Hypothalamus (tissue), 51 donors: ENCODE measurements at places on chromosomes 12 and 14.

GRCh38 chr12:102753802-102754201, 163.2 kb downstream of the PAH start:
- DNase-seq, result no peak

DNA sequence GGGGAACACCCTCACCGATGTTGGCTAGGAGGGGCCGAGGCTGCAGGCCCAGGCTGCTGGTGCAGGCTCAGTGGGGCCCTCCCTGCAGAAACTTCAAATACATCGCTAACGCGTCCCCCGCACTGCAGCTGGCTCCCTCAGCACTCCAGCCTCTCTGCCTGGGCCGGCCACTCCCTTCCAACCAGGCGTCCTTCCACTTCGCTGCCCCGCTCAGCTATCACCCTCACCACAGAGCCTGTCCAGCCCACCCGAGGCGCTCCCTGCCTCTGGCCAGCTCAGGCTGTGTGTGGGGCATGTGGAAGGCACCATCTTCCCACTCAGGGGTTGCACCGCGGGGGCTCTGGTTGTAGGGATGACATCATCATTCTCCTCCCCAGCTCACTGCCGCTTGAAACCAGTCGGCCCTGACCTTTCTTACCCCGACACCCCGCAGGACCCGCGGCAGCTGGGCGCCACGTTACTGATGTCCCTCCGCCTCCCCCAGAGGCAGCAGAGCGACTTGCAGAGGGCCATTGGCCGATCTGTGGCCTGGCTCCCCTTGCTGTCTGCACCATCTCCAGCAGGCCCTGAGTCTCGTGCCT, 199.9 kb upstream of the RTL1 start:
- DNase-seq, result no peak

DNA sequence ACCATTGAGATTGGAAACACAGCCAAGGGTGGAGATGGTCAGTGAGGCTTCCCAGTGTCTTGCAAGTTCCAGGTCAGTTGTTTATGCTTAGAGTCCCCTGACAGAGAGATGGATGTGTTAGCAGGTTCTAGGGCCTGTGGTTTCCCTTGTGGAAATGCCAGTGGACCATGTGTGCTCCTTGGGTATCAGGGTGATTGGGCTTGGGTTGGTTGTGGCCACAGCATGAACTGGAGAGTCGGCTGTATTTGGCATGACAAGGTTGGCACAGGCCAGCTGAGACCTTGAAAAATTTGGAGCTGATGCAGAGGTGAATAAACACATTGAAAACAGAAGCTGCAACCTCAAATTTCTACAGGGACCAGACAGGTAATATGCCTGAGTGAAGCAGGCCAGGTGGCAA, 668.0 kb downstream of the DIO2 start:
- no peak for DNase-seq

- DNase-seq, result no peak
Observed at GRCh38 chr14:104075530-104076151, 9.9 kb upstream of the ASPG start.

- DNase-seq, result no peak
Observed at GRCh38 chr14:61565181-61565580, 130.1 kb upstream of the HIF1A start.

GRCh38 chr12:132623072-132623869, 4.7 kb downstream of the P2RX2 start:
- no peak for DNase-seq

DNA sequence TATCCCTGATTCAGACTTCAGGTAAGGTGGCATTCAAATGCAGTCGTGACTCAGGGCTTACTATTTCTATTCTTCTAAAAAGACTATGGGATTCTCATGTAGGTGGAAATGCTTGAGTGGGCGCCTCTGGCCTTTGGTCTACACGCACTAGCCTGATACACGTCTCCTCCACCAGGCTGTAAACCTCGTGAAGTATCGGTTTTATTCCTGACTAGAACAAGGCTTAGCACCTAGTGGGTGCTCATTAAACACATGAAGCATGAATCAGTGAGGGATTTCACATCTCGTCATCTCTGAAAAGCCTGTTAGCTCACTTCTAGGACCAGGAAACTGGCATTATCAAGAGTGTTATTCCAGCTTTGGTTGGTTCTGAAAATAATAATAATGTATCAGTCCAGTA, 17.7 kb upstream of the HNF1A start:
- DNase-seq, result no peak

DNA sequence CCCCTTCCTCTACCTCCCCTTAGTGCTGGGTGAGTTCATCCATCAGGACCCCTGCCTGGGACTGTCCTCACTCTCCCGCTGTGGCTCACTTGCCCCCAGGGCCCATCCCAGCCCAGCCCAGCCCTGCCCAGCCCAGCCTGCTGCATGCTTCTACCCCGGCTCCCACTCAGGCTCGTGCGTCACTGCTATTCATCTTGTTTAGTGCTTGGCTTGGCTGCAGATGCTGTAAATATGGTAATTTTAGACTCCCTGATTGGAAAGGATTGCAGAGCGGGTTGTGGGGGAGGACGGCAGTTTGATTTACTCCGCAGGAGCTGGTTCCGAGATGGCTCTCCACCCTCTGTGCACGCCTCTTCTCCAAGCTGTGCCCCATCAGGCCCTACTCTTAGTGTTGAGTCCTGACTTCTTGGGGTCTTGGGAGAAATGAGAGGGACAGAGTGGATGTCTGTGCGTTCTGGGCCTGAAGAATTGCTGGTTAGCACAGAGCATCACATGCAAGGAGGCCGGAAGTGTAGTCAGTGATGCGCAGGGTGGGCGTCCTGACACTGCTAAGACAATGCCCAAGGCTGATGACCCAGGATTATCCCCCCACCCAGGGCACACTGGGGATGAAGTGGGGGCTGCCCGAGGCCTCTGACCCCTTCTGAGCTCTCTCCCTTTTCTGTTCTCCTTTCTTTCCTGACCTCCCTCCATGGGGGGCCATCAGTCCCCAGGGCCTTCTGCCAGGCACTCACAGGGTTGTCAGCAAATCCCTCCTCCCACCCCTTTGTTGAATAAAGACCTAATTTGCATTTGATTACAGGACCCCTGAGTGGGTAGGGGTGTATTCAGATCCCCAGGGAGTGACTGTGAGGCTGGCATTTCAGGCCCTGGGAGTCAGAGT, 244.4 kb downstream of the ZFP36L1 start:
- peak; percentile 59 for DNase-seq

- no peak for DNase-seq
Observed at GRCh38 chr12:72035625-72036024, 97.0 kb downstream of the TPH2 start.

DNA sequence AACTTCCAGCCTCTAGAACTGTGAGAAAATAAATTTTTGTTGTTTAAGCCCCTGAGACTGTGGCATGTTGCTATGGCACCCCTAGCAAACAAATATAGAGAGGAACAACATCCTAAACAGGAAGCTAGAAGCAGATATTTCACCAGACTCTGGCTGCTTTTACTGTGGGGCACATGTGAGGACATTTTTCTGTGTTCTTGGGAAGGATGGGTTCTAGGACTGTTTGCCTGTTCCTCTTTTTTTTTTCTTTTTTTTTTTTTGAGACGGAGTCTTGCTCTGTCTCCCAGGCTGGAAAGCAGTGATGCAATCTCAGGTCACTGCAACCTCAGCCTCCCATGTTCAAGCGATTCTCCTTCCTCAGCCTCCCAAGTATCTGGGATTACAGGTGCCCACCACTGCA, 4.2 kb upstream of the HRK start:
- DNase-seq, result no peak

- no peak for DNase-seq
Observed at GRCh38 chr12:101927999-101928398, 50.6 kb downstream of the DRAM1 start.

- no peak for DNase-seq
Observed at GRCh38 chr12:16348435-16349130, 1.1 kb downstream of the MGST1 start.

GRCh38 chr14:20578784-20579502, 8.9 kb downstream of the RNASE11 start:
- DNase-seq, result no peak

DNA sequence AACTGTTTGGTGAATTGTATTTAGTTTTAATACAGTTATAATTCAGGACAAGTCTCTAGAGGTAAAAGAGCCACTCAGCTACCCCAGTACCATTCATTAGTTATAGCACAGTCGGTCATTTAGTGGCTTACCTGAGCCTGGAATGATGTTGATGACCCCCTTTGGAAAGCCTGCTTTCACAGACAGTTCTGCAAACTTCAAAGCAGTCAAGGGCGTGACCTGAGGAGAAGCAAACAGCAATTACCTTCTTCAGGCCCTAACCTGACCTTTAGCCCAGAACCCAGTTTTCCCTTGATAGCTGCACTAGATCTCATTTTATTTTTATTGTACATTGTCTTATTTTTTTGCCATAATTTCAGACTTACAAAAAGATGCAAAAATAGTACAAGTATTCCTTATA, 43.8 kb downstream of the ALDH1L2 start:
- DNase-seq, result no peak

DNA sequence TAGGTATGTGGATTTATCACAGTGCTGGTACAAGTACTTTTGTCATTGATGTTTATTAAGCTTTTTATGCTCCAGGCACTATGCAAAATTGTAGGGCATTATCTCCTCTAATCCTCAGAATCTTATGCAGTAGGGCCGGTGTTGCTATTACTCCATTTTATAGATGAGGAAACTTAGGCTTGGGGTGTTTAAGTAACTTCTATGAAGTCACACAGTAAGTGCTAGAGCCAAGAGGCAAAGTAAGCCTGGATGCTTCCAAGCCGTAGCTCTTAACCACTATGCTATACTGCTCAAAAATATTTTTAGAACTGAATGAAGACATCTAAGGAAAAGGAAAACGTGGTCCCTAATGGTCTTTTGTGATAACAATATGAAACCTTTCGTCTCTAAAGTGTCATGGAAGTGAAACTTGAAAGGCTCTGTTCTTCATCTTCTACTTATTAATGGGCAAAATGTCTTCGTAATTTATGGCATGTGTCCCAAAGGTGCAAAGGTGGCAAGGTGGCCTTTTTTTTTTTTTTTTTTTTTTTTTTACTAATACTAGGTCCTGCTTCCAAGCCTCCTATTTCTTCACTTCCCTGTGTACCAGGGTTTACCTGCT, 85.2 kb downstream of the ETV6 start:
- DNase-seq, result no peak

DNA sequence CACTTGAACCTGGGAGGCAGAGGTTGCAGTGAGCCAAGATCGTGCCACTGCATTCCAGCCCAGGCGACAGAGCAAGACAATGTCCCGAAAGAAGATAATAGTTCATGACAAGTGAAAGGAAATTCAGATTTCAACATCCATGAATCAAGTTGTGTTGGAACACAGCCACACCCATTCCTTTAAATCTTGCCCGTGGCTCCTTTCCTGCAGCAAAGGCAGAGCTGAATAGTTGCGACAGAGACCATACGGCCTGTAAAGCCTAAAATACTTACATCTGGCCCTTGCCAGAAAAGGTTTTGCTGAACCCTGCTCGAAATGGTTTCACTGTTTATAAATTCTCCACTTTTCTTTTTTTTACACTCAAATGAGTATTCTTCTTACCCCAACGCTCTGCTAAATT, 17.7 kb upstream of the ITPK1 start:
- no peak for DNase-seq

DNA sequence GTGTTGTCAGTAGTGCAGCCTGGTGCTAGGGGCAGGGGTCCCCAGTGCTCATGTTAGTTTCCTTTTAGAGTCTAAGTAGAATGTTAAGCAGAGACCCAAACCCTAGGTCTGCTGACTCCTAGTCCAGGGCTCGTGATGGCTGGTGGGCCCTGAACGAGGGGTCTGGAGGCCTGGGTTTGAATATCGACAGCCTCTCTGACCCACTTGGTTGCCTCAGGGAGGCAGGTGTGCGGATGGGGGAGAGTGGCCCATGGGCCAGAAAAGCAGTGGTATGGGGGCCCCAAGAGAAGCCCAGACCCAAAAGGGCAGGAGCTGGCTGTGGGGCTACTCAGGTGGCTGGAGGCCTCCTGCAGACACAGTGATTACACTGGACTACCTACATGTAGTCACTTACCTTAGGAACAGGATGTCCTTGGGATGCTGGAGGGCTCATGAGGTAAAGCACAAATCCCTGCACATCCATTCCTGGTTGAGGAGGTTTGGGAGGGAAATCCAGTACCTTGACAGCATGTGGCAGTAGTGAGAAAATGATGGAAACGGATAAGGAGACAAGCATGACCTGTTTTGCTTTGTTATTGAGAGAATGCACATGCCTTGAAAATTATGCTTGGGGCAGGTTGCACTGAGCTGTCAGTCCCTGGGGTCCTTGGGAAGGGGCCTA, 1.7 kb upstream of the SLC25A29 start:
- no peak for DNase-seq

GRCh38 chr14:73896521-73896920, 9.9 kb downstream of the ZNF410 start:
- no peak for DNase-seq
